HepG2 (cell line): ENCODE measurements at places on chromosomes 7 and 10. TPM values are rescaled to one million over a fixed set of nuclear protein-coding genes. Genes with fewer than 3 reads are reported as not detected.
A peak's percentile ranks its signal among the peaks of the same experiment; 100 is the strongest.

GRCh38 chr10:98377001-98377400 is 38.0 kb downstream of the PYROXD2 start:
- no peak for DNase-seq

GRCh38 chr10:86062198-86062550 is 304.4 kb downstream of the GRID1 start:
- no peak for DNase-seq

GRCh38 chr7:117036053-117036669 is 82.9 kb downstream of the ST7 start:
- DNase-seq, result no peak

DNA sequence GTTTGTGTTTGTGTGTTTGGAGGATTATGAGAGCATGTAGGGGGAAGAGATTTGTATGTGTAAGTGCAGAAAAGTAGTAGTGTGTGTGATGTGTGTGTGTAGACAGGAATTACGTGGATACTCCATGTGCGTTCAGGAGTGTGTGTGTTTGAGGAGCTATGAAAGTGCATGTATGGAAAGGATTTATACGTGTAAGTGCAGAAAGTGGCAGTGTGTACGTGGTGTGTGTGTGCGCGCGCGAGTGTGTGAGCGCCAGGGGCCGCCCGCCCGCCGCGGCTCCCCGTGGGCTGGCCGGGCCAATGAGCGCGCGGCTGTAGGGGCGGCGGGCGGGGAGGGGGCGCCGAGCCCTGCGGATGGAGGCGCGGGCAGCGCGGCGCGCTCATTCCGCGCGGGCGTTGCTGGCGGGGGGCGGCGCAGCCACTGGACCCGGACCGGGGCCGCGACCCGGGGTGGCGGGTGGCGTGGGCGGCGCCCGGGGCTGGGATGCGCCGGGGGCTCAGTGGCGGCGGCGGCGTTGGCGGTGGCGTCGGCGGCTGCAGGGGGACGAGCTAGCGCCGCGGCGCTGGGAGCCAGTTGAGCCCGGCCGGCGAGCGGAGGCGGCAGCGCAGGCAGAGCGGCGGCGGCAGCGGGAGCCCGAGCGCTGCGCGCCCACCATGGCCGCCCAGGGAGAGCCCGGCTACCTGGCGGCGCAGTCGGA is at the start of gene BICC1:
Gene BICC1 (plus strand): TSS at position 382 of the 697 bp plus-strand sequence. CDS start 272 bp downstream, at position 654.
- no peak for DNase-seq

DNA sequence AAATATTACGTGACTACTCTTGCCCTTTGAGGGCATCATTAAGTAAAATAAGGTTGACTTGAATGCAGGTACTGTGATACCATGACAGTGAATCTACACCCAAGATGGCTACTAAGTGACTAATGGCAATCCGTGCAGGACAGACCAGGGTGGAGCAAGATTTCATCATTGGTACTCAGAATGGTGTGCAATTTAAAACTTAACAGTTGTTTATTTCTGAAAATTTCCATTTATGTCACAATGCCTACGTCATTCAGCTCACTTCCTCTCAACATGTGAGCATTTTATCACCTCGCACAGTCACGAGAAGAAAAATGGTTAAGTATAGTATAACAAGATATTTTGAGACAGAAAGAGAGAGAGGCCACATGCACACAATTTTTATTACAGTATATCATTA is 50.3 kb upstream of the MET start:
- no peak for DNase-seq

DNA sequence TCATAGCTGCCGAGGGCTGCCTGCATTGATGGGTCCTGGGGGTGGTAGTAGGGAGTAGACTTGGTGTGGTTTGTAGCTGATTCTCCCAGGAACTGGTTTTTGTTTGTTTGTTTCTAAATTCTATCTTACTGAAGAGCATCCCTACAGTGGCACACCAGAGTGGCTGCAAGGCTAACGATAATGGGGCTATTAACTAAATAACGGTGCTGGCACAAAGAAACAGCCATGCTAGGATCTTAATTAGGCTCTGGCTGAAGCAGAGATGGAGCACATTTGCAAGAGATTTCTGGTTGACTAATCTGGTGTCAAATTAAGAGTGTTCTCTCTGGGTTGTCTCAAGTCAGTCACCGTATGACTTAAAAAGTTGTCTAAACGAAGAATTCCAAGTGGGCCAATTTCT is 590.0 kb downstream of the NRG3 start:
- DNase-seq, result no peak

GRCh38 chr10:89062861-89063260 is 72.3 kb downstream of the FAS start:
- no peak for DNase-seq

GRCh38 chr7:108329514-108329913 is 126.7 kb downstream of the NRCAM start:
- DNase-seq, result no peak

- no peak for DNase-seq
Measured at GRCh38 chr10:97020452-97021400, 165.0 kb downstream of the SLIT1 start.

DNA sequence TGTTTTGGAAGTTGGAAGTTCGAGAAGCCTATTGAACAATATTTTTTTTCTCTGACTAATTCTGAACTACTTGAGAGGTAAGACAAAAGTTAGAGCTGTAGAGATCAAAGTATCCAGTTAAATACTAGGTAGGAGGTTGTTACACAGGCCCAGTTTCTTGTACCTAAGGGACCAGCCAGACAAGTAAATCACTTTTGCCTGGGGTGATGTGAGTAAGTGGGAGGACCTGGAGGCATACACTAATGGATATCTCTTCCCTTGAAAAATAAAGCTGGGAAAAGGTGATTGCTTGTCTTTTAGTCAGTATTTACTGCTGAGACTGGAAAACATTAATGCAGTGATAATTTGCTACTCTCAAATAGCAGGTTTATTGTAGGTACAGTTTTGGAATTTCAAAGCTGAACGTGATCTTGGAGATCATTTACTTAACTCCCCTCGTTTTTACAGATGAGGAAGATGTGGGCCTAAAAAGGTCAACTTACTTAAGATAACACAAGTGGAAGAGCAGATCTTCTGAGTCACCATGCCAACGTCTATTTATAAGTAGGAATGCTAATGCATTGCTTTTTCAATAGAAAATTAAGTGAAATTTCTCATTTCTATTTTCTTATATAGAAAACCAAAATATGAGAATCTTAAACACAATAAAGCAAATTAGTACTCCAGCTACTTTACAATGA is 181.3 kb downstream of the PPP1R9A start:
- no peak for DNase-seq

GRCh38 chr10:43396928-43397624 is 11.9 kb downstream of the HNRNPF start:
- DNase-seq, result peak; percentile 92

DNA sequence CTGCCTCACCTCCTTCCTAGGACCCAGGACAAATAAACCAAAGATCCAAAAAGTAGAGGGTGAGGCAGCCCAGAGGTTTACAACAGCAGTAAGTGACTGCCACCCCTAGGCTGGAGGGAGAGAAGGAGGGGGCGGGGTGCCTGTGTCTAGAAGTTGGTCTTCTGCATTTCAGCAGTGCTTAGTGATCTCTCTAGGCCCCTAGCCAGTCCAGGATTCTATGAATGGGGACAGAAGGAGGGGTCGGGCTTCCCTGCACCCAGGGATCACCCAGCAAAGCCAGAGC is 62.8 kb upstream of the KDM7A start:
- DNase-seq, result no peak

GRCh38 chr7:28272461-28272877 is 91.9 kb upstream of the JAZF1 start:
- no peak for DNase-seq

GRCh38 chr7:11625669-11626068 is 206.3 kb downstream of the THSD7A start:
- no peak for DNase-seq

DNA sequence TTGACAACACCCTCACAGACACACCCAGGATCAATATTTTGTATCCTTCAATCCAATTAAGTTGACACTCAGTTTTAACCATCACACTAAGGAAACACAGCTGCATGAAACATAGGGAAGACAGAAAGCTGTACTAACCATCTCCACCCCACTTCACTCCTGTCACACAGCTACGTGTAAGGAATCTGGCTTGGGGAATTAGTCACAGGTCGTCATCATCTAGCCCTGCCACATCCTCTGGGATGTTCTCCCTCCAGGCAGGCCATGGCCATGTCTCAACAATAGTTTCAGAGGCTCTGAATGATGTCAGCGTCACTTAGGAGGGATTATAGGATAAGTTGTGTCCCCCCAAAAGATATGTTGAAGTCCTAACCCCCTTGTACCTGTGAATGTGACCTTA is 10.8 kb upstream of the SEMA3C start:
- no peak for DNase-seq

DNA sequence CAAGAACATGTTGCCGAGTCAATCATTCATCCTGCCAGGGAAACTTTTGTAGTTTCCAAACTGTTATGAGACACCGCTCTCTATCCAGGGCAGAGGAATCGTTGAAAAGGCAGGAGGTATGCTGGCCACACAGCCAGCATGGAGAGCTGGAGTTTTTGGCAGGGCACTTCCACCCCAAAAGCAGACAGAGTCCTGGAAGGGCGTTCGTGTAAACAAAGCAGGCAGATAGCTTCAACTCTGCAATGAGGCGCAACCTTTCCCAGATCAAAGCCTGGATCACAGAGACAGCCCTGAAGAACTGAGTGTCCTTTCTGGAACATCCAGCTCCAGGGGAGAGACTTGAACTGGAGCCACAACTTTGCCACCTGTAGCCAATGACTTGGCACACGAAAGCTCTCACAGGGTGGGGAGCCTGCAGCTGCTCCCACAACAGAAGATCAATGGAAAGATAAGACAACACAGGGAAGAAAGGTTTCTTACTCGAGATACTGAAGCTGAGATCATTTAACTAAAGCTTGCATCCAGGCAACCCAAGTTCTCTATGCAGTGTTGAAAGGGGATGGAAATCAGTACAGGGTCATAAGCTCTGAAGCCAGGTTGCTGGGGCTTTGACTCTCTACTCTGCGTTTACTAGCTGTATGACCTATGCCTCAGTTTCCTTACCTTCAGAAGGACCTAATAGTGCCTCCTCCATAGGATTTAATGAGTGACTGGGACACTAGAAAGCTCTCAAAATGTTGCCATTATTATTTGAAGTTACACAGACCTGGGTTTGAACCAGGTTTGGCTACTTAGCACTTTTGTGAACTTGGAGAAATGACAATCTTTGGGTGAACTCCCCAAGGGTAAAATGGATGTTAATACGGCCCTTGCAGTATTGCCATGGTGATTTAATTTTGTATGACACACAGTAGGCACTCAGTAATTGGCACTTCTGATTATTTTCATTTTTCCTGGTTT is 434.8 kb upstream of the NPVF start:
- no peak for DNase-seq

DNA sequence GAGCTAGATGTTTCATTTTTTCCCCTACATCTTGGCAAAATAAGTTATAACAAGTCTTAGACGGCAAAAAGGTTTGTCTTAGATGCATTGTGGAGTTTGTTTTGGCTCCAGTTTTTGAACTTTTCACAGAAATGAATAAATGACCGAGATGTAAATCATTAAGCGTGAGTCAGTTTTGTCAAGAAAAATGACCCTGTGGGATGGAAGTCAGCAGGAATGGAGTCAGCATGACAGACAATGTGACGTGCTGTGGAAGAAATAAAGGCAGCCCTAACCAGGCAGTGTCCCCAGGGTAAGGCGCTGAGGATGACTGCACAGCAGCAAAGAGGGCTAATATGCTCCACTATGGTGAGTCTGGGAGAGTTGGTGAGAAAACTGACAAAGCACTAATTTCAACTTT is 163.2 kb downstream of the NOC3L start:
- no peak for DNase-seq

GRCh38 chr7:5626498-5626897 is 155.0 kb downstream of the RNF216 start:
- DNase-seq, result no peak

GRCh38 chr10:65570143-65571010 is 1355.5 kb upstream of the LRRTM3 start:
- peak; percentile 67 for DNase-seq

DNA sequence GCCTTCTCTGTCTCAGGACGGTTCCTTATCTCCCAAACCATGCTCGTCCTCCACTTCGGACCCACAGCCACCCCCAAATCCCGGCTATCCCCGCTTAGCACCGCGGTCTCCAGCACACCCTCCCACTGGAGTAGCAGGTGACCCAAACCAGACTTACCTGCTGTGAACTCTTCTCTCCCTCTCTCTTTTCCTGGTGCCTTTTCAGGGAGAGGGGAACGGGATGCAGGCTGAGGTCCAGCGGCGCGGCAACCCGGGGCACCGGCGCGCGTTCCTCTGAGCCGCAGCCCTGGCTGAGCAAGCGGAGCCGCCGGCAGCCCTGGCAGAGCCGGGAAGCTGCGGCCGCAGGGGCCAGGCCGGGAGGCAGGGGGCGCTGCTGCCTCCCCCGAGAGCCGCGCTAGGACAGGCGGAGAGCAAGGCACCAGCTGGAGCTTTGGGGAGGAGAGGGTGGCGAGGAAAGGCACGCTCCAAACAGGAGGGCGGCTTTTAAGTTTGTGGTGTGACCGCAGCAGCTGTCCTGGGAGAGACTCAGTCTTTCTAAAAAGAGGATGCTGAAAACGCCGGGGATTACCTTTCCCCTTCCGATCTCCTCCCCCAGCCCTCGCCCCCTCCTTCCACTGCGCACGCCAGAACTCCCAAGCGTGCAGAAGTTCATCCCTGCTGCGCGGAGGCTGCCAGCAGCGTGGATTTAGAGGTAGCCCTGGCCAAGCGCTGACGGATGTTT is at the start of gene SEMA3D:
Gene SEMA3D (minus strand): TSS at position 536 of the 721 bp plus-strand sequence. CDS start 65,165 bp downstream, outside the sequence.
- DNase-seq, result peak; percentile 12

DNA sequence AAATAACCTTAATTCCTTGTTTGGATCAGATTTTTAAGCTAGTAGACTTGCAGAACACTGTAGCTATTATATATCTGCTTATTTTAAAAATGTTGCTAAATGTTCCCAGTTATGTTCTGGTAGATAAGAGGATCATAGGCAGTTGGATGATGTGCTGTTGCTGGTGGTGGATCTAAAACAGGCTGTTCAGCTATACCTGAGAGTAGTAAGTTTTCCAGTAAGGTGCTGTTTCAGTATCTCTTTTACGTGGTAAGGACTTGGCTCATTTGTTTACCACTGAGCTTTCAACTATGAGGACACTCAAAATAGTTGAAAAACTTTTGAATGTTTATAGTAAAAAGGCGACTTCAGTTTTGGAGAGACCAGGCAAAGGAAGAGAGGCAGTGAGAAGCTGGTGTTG is 180.9 kb downstream of the CDK14 start:
- no peak for DNase-seq

SFXN3 gene
- total RNA-seq, result 11.9 and 16.8 TPM in 2 replicates

SORCS3 gene
- total RNA-seq, result not detected in 2 replicates

HABP2 gene
- total RNA-seq, result 0.13 TPM in 1 of 2 replicates, not detected in the other
